ENCODE measurements at places on chromosomes 11 and 22.
A peak's percentile ranks its signal among the peaks of the same experiment; 100 is the strongest.

DNA sequence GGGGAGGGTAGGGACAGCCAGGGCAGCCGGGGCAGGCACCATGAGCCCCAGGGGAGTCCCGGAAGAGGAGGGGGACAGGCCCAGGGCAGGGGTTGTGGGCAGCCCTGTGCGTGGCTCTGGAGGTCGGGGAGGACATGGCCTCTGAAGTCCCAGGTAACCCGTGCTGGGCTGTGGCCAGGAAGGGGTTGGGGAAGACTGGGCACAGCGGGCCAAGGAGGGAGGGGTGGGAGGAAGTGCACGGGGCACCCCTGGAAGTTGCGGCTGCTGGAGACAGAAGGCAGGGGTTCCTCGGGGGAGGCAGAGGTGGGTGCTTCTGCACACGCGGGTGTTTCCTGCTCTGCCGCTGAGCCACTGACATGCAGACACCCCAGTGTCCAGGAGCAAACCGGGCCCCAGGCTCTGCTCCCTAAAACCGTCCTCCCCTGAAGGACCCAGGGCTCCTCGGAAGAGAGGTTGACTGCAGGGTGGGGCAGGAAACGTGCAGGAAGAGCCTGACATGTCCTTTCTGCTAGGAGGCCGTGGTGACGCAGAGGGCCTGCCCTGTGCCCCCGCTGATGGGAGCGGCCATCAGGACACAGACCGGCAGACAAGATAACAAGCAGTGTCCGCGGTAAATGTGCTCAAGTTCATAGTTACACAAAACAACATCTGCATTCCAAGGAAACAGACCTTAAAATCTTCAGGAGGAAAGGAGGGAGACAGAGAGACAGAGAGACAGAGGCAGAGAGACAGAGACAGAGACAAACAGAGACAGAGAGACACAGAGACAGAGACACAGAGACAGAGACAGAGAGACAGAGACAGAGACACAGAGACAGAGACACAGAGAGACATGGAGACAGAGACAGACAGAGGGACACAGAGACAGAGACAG lies 5.7 kb downstream of the TNNI2 start:
- no peak for DNase-seq

DNA sequence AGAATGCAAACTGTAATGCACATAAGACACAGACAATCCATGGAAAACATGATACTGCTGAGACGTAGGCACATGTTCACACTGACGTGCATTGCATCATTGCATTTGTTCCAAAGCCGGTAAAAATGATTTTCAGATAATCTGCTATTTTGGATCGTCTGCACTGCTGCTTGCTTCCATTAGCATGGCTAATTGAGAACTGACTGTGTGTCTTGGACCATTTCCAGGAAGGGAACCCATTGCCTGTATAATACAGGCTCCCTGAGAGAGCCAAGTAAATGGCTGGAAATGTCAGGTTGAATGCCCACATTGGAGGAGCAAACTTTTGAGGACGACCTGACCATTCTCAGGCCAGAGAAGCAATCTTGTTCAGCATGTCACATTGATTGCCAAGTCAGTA lies 304.8 kb downstream of the ST3GAL4 start:
- peak; percentile 47 for DNase-seq

DNA sequence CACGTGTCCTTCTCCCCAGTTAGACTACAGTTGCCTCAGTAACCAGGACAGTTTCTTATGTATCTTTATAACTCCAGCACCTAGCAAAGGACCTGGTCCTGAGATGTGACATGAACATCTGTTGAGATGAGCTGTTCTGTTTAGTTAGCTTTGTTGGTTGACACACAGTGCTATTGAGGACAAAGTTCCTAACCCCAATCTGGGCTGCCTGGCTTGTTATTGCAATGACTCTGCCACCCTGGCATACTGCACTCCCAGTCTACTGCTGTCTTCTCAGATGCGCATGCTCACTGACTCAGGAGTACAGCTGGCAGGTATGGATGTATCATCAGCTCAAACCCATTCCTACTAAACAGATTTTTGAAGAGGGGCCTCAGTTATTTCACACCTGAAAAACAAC lies 7.4 kb downstream of the DESI1 start:
- DNase-seq = no peak

GRCh38 chr11:72305891-72306585 lies 62.1 kb upstream of the PHOX2A start:
- peak; percentile 26 for DNase-seq

- DNase-seq = no peak
Measured at GRCh38 chr11:1232021-1232882, 9.4 kb downstream of the MUC5B start.

DNA sequence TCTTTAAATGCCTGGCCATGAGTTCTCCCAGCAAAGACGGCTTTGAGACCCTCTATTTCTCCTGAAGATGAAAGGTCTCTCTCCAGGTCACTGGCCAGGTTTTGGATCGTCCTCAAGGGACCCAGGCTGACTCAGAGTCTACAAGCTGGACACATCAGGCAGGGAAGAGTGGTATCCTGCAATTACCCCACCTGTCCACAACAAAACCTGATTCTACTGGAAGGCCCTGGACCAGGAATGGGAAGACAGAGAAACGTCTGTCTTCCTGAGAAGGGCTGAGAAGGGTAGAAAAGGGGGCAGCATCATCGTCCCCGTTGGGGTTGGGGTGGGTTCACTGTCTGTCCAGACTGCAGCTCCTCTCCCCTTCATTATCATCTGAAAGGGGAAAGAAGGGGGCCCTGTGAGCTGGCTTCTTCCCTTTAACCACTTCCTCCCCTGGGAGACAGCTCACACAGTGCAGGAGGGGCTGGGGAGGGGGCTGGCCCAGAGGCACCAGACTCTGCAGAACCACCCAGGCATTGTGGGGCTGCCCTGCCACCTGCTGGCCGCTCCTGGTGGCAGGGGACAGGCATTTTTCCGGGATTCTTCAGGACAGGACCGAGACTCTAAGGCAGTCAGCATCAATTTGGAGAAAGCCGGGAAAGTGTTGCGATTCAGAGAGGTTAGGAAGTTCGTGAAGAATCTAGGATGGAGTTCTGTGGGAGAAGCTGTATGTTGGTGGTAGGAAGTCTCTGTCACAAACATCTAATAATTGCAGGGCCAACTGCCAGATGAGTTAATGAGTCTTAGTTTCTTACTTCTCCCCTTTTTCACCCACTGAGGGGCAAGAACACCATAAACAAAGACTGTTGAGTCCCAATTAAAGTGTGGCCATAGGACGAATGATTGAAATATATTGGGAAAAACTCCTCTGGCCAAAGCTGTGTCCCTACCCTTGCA lies 57.6 kb downstream of the SYN3 start:
- DNase-seq = peak; percentile 69

GRCh38 chr11:78841456-78842060 lies 266.9 kb upstream of the NARS2 start:
- DNase-seq = no peak

DNA sequence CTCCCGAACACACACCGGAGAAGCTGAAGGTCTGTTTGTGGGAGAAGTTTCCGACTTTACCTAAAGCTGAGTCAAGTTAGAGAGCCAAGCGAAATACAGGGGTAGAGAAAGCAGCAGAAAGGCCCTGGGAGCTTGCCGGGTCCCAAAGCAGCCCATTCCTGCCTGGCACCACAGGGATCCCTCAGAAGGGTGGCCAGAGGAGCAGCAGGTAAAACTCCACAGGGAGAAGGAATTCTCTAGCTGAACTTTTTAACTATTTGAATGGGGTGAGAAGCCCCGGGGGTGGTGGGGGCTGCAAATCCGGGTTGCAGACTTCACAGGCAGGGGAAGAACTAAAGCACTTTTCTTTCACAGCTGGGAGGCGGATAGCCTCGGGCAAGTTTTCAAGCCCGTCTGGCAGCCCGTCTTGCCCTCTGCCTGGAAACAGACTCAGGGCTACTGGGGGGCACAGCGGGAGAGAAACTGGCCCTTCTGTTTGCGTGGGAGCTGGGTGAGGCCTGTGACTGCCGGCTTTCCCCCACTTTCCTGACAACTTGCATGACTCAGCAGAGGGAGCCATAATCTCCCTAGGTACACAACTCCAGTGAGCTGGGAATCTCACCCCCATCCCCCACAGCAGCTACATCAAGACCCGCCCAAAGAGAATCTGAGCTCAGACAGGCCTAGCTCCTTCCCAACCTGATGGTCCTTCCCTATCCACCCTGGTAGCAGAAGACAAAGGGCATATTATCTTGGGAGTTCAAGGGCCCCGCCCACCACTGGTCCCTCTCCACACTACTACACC lies 311.0 kb downstream of the SBF2 start:
- no peak for DNase-seq

DNA sequence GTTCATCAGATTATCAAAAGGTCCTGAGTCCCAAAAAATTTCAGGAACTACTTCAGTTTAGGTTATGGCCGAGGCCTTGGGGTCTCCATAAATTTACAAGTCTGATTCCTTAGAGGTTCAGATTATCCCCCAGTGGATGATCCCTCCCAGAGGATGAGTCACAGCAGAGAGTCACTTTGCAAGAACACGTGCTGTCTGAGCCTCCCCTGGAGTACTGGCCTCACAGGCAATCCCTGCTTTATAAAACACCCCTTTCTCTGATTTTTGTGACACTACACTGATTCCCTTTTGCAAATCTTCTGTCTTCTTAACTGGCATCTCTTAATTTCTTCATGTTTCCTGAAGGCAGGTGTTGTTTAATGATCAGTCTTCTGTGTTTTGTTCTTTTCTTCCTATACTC lies 45.3 kb downstream of the CCDC34 start:
- DNase-seq = no peak

DNA sequence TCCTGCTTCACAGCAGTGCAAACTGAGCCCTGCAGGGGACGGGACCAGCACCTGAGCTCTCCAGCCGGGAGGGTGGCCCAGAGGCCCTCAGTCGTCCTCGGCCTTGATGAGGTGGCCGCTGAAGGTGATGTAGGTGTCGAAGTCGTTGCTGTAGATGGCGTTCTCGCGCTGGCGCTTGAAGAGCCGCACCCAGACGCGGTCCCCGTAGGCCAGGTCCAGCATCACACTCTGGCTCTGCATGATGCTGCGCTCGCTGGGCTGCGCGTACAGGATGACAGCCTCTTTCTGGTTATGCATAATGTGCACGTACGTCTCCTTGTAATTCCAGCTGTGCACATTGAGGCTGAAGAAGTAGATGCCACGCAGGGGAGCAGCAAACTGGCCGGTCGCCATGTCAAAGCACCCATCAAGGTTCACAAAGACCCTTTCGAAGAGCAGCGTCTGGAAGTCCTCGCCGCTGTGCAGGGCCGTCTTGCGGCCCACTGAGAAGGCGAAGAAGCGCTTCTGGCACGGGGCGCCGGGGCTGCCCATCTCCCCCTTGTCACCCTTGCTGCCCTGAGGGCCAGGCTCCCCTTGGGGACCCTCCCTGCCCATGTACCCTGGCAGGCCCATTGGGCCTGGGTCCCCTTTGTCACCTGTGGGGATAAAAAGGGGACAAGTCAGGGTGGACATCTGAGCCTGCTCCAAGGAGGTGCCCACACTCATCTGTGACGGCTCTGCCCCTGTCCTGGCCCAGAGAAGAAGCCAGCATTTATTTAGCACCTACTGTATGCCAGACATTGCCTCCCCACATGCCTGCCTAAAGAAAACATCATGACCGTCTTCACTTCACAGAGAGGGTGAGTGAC lies 5.7 kb downstream of the C1QTNF6 start:
- DNase-seq = no peak

- no peak for DNase-seq
Measured at GRCh38 chr11:11396301-11397035, 43.4 kb upstream of the CSNK2A3 start.

DNA sequence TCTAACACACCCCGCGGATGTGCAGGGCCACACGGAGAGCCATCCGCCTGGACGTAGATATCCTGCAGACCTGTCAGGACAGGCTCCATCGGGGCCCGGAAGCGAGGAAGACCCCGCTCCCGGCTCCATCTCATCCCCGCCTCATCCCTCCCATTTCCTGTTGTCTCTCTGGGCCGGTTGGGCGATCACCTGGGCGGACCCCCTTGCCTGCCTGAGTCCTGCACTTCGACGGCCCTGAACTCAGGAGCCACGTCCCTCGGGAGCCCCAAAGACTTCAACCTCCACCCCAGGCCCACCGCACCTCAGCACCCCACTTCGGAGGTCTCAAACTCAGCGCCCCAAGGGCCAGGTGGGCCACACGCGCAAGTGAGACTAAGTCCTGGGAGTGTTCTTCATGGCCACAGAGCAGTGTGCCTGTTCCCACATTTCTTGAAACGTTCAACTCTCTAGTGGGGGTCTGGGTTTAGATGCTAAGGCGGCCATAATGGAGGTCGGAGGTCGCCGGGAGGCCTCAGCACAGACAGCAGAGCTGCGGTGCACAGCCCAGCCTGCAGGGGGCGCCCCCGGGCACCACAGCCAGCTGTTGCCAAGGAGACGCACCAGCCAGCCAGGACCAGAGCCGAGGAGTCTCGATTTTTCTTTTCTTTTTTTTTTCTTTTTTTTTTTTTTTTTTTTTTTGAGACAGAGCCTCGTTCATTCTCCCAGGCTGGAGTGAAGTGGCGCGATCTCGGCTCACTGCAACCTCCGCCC lies 26.0 kb upstream of the FADD start:
- DNase-seq = no peak

DNA sequence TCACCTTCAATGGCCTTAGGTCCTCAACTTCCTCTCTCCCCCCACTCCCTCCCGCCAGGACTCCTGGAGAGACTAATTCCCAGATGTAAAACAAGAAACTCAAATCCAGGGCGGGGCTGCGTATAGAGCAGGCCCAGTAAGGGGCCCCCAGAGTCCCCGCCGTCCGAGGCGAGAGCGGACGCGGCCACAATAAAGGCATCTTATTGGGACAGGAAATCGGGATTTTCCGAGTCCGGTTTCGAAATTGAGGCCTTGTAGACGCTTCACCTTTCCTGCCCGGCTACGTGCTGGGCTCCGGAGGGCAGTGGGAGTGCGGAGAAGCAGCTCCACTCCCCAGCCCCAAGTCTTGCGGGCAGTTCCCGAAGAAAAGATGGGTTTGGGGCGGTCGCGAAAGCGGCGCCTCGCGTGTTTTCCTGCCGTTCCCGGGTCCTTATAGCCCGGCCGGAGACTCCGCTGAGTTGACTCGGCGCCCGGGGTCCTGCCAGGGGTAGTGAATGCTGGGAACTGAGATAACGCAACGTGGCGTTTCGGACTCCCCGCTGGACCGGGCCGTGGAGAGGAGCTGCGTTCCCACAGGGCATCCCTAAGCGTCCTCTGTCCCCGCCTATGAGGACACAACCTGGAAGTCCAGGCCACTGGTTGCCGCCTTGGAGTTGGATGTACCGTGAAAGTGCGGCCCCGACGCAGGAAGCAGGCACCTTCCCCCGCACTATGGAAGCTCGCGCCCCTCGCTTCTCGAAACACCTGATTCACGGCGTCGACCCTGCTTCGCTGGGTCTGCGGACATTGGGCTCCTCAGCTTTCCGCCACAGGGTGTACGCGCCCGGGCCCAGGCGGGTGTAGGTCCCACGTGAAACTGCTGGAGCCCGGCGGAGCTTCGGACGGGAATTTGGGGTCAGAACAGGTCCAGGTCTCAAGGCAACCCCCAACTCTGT lies 4.8 kb upstream of the CHRM1 start:
- no peak for DNase-seq

GRCh38 chr11:134466156-134466555 lies 54.1 kb upstream of the B3GAT1 start:
- DNase-seq = no peak

DNA sequence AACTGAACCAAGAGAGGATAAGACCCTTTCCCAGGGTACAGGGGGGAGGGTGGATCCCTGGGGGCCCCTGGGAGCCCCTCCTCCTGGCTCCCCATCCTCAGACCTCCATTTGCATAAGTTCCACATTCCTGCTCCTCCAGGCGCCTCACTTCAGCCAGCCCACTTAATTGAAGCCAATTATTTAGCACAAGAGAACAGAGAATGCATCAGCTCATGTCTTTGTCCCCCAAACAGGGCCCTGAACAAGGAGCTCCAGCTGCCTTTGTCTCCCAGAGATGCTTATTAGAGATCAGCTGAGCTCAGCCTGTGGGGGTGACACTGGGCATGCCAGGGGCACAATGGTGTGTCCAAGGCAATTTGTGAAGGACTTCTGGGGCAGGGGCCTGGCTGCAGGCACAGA lies 89.9 kb upstream of the PRDM11 start:
- peak; percentile 74 for DNase-seq

Data from NCI-H1436 (cell line).